Stimulated activated CD4-positive, alpha-beta T cell treated with anti-CD3 and anti-CD28 coated beads, TNF-alpha, amount 100 ng/mL, for 24 hours (primary cell): ENCODE measurements at places on chromosomes 16 and 17.
A peak's percentile ranks its signal among the peaks of the same experiment; 100 is the strongest.

GRCh38 chr16:53713403-53714204 lies 9.6 kb downstream of the FTO start:
- no peak for DNase-seq

DNA sequence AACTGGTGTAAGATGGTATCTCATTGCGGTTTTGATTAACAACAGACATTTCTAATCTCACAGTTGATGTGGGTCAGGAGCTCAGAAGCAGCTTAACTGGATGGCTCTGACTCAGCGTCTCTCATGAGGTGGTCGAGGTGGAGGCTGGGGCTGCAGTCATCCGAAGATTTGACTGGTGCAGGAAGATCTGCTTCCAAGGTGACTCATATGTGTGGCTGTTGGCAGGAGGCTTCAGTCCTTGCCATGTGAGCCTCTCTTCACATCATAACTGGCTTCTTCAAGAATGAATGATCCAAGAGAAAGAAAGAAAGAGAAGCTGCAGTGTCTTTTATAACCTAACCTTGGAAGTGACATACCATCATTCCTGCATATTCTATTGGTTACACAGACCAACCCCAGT lies 376.1 kb downstream of the SEC14L1 start:
- no peak for DNase-seq

DNA sequence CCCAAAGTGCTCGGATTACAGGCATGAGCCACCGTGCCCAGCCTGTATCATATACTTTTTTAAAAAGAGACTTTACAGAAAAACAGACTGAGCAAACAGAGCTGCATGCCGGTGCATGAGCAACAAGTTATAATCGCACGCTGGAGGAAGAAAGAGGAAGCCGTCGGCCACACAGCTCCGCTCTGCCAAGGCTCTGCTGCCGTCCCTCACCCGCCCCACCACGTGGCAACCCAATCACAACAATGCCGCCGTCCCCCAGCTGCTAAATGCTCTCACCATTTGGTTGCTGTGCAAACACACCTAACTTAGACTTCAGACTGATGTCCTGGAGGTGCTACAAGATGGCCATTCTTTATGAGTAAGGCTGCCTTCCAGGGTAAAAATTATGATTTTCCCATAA lies 83.5 kb downstream of the ADCY9 start:
- DNase-seq = peak; percentile 6

- no peak for DNase-seq
Observed at GRCh38 chr17:50596191-50597037, 35.9 kb downstream of the CACNA1G start.

DNA sequence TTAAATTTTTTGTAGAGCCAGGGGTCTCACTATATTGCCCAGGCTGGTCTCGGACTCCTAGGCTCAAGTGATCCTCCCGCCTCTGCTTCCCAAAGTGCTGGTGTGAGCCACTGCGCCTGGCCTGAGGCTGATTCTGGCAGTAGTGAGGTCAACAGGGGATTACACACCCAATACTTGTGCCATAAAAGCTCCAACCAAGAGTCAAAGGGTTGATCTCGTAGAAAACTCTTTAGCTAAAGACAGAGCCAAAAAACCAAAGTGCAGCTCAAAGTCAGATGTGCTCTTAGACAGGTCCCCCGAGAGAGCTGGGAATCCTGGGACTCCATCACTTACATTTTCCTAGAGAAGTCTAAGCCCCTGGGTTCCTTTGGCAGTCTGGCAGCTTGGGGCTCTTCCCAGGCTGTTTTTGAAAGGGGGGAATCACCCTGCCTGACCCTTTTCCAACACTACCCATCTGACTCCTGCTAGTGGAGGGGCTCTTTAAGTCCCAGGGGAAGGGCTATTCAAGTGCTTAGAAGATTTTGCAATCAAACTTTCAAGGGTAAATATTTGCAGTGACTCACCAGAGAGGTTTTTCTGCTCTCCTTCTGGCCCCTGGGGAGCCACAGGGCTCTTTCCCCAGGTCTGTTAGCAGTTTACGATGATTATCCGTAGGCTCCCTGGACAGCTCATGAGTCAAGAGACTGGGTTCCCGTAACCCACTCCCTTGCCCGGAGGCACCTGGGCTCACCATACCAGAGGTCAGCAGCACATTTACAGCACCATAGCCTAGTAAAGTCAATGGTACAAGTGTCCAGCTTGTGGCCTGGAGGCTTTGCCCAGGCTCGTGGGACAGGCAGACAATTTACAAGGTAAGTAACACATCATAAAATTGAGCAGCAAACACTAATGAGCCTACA lies 408.7 kb downstream of the SLC39A11 start:
- no peak for DNase-seq

GRCh38 chr17:59707971-59708430 lies 547 bp downstream of the VMP1 start:
- no peak for DNase-seq

DNA sequence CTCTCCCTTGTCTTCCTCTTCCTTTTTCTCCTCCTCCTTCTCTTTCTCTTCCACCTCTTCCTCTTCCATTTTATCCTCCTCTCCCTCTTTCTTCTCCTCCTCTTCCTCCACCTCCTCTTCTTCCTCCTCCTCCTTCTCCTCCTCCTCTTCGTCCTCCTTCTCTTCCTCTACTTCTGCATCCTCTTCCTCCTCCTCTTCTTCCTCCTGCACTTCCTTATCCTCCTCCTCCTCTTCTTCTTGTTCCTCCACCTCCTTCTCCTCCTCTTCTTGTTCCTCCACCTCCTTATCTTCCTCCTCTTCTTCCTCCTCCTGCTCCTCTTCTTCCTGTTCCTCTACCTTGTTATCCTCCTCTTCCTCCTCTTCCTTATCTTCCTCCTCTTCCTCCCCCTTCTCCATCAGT lies 28.8 kb upstream of the GPR139 start:
- DNase-seq = no peak

DNA sequence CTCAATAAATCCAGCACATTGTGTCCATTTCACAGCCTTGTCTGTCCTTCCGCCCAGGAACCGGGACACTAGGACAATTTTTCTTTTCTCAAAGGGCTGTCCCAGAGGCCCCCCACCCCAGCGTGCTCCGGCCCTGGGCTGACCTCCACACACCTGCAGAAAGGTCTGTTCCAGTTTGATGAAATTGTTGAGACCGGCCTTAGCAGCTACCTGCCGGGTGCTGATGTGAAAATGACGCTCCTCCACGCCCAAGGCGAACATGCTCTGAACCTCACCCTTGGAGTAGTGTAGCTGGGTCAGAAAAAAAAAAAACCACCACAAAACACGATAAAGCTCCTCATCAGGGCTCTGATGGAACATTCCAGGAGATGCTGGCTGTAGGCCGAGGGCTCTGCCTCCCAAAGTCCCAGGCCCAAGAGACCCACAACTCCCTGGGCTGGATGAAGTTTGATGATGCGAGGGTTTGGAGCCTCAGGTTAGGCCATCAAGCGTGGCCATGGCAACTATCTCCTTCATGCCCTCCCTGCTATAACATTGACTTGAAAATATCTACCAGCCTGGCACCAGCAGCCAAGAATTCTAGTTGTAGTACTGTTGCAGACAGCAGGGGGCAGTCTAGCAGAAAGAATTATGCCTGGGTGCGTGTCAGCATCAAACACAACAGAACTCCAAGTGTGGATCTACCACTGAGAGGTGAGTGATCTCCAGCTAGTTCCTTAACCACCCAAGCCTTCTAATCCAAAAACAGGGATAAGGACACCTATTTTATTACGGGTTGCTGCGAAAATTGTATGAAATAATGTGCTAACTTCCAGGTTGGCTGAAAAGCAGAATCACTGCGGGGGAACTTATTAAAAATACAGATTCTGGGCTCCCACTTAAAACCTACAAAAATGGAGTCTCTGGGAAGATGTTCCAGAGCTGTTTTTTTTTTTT lies 62.1 kb downstream of the RMI2 start:
- DNase-seq = peak; percentile 36

DNA sequence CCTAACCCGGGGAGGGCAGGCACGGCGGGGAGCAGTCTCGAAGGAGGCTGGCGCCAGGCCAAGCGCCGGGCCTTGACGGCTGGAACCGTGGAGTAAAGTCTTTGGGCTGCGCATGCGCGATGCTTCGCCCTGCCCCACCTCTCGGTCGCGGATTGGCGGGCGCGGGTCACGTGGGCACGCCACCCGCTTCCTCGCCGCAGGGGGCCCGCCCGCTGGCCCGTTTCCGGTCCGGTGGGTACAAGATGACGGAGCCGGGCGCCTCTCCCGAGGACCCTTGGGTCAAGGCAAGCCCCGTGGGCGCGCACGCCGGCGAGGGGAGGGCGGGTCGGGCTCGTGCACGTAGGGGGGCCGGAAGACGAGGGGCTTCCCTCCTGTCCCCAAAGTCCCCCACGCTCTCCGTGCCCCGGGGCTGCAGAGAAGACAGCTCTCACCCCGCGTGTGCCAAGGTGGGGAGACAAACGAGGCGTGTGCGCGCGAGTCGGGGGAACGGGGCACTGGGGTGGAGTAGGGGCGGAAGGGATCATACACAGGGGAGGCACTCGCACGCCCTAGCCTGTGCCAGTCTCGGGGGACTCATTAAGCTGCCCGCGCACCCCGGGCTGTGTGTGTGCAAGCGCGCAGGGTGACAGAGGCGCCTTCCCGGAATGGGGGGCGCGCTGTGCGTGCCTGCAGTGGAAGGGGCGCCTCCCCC lies at the start of gene MLX:
Gene MLX (plus strand): TSS at position 218 of the 691 bp plus-strand sequence. CDS start 25 bp downstream, at position 243.
- peak; percentile 81 for DNase-seq

- DNase-seq = no peak
Observed at GRCh38 chr16:1654505-1655268, 23.4 kb upstream of the JPT2 start.

DNA sequence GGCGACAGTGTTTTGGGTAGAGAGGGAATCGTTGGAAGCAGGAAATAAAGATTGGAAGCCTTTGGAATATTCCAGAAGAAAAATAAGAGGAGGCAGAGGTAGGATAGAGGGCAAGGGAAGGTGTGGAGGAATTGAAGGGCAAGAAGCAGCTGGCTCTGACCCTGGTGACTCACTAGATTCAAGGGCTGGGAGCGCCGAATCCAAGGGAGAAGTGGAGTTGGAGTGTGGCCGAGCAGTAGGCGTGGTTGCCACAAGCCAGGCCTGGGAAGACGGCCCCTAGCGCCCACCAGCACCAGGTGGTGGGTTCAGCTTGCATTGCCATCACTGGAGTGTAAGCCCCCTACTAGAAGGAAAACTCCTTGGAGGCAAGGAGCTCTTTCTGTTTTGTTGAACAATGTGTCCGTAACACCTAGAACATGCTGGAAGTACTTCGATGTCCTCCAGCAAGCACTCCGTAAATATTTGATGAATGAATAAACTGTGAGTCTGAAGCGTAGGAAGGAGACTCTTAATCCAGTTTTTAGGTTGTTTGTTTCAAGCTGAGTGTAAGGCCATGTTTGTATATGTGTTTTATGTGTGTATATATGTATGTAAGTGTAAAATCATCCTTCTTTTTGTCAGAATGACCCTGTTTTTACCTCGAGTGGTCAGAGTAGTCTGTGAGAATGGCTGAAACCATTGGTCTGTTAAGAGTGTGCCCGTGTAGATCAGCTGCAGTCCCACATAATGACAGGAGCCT lies 139.5 kb downstream of the CMIP start:
- DNase-seq = no peak

- DNase-seq = no peak
Observed at GRCh38 chr17:47992216-47992615, 21.3 kb downstream of the CDK5RAP3 start.

DNA sequence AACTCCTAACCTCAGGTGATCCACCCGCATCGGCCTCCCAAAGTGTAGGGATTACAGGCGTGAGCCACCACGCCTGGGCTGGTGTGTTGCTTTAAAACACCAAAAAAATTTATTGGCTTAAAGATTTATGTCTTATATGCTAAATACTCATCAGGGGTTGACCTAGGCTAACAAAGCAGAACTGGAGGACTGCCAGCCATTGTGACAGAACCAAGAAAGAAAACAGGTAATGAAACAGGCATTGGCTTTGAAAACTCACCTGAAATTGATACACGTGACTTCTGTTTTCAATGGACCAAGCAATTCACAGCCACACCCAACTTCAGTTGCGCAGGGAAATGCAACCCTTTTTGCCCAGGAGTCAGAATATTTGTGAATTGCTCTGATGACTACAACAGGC lies 4.9 kb upstream of the PHAF1 start:
- no peak for DNase-seq

DNA sequence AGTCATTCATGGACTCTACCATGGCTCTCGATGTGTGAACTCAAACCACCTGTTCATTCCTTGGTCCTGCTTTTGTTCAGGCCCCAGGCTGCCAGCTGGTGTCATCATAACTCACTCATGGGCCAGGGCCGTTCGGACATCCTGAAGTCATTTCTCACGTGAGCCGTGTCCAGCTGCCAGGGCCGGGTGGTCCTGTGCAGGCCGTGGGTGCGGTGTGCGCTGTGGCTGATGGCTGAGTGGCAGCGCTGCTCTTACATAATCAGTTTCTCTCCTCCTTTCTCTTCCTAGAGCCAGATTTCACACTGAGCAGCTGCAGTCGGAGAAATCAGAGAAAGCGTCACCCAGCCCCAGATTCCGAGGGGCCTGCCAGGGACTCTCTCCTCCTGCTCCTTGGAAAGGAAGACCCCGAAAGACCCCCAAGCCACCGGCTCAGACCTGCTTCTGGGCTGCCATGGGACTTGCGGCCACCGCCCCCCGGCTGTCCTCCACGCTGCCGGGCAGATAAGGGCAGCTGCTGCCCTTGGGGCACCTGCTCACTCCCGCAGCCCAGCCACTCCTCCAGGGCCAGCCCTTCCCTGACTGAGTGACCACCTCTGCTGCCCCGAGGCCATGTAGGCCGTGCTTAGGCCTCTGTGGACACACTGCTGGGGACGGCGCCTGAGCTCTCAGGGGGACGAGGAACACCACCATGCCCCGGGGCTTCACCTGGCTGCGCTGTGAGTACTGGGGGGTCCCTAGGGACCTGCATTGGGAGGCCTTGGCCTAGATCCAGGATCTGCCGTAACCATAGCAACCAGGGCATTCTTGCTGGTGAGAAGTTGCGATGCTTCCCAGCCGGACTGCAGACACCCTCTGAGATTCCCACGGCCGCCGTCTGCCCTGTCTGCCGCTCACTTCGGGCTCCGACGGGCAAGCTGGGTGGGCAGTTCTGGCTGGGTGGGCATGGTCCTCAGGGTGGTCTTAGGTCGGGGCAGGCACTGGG lies at the start of gene IL34:
Gene IL34 (plus strand): TSS at position 300 of the 982 bp plus-strand sequence. CDS start 389 bp downstream, at position 689.
- DNase-seq = no peak

DNA sequence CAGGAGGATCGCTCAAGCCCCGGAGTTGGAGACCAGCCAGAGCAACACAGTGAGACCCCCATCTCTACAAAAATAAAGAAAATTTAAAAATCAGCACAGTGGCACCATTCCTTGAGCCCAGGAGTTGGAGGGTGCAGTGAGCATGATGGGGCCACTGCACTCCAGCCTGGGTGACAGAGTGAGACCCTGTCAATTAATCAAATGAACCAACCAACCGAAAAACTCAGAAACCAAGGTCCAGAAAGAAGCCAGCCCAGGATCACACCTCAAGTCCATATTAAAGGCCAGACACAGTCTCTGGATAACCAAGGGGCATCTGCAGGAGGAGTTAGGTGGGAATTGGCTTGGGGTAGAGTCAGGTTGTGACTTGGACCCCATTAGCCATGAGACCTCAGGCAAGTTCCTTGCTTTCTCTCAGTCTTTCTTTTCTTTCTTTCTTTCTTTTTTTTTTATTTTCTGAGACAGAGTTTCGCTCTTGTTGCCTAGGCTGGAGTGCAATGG lies 2.4 kb downstream of the HSD17B1 start:
- no peak for DNase-seq

GRCh38 chr17:50533185-50533584 lies 650 bp downstream of the EPN3 start:
- DNase-seq = no peak

GRCh38 chr17:4582691-4583090 lies 1.6 kb upstream of the SMTNL2 start:
- DNase-seq = no peak

- no peak for DNase-seq
Observed at GRCh38 chr17:43891851-43892646, 15.3 kb downstream of the MPP2 start.
